Thymus (tissue), 14 donors: ENCODE measurements at places on chromosomes 13 and 19. TPM values are rescaled to one million over a fixed set of nuclear protein-coding genes. Genes with fewer than 3 reads are reported as not detected.

DNA sequence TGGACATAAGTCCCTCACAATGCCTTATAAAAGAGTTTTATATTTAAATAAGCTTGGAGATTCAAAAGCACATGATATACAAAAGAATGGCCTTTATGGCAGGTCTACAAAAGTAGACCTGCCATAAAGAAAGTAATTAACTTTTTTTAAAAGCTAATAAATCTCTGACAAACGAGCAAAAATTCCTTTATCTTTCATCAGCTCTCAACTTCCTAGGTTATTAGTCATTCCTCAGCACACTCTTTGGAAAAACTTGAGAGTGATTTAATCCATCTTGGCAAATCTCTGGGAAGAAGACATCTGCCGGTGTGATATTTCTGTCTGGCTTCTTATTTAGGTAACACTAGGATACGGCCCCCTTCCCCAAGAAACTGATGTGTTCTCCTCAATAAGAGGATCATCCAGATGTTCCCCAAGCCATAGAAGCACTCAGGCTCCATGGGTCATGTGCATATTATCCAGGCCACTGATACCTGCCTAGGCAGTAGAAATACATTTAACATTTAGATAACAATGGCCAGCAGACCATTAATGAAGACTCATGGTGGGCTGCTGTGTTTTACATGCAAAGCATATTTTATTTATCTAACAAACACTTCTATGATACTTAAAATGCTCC is 372.7 kb downstream of the LIG4 start:
- DNase-seq = no peak

- DNase-seq = no peak
Measured at GRCh38 chr13:53127373-53127772, 98.8 kb downstream of the OLFM4 start.

Gene ZNF554
- total RNA-seq = 4.4 TPM

GRCh38 chr19:16290692-16291091 is 33.9 kb upstream of the KLF2 start:
- no peak for DNase-seq

GRCh38 chr19:42401365-42402303 is 11.5 kb upstream of the CNFN start:
- peak; percentile 76 for DNase-seq

Gene USHBP1
- 0.76 TPM for total RNA-seq

Gene LRRC25
- 2.5 TPM for total RNA-seq

Gene OVOL3
- total RNA-seq = not detected

DNA sequence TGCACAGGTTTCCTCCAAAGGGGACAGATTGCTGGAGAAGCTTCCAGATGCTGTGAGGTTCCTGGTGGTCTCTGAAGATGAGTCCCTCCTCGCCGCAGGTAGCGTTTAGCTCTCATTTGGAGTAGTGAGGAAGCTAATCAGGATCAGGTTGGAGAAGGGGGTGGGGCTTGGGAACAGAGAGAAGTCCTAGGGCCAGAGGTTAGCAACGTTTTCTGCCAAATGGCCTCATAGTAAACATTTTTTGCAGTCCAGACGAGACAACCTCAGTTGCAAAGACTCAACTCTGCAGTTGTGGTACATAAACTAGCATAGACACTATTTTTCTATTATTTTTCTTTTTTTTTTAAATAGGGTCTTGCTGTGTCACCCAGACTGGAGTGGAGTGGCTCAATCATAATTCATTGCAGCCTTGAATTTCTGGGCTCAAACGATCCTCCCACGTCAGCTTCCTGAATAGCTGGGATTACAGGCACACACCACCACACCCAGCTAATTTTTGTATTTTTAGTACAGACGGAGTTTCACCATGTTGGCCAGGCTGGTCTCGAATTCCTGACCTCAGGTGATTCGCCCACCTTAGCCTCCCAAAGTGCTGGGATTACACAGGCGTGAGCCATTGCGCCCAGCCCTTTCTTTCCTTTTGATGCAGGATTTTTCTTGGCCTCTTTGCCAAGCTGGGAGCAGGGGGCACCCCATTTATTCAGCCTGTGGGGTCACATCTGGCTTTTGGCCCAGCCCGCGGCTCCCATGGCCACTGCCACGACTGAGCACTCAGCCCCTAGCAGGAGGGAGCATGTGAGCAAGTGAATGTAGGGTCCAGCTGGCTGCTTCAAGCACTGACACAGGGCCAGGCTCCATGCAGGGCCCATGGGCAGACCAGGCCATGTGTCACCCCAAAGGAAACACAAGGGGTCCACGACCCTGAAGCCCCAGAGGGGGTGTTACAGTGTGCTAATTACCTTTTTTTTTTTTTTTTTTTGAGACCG is 34.4 kb upstream of the SIN3B start:
- DNase-seq = no peak

Gene LIM2
- total RNA-seq = not detected

- no peak for DNase-seq
Measured at GRCh38 chr19:41872775-41873647, 4.1 kb upstream of the CD79A start.

- DNase-seq = no peak
Measured at GRCh38 chr13:73808318-73808717, 325.9 kb downstream of the KLF12 start.

DNA sequence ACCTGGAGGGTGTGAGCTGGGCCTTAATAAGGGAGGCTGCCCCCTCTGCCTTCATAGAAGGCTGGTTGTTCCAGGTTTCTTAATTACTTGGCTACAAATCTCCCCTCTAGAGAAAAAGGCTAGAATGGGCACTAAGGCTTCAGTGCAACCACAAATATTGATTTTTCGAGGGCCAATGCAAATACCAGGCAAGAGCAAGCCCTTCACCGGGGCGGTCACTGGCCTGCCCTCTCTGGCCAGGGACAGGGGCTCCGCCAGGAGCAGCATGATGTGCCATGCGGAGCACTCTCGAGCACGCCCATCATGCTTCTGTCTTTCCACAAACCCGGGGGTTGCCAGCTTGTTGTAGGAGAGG is 127.8 kb upstream of the SPACA7 start:
- DNase-seq = no peak

Gene ONECUT3
- total RNA-seq = under 0.01 TPM

DNA sequence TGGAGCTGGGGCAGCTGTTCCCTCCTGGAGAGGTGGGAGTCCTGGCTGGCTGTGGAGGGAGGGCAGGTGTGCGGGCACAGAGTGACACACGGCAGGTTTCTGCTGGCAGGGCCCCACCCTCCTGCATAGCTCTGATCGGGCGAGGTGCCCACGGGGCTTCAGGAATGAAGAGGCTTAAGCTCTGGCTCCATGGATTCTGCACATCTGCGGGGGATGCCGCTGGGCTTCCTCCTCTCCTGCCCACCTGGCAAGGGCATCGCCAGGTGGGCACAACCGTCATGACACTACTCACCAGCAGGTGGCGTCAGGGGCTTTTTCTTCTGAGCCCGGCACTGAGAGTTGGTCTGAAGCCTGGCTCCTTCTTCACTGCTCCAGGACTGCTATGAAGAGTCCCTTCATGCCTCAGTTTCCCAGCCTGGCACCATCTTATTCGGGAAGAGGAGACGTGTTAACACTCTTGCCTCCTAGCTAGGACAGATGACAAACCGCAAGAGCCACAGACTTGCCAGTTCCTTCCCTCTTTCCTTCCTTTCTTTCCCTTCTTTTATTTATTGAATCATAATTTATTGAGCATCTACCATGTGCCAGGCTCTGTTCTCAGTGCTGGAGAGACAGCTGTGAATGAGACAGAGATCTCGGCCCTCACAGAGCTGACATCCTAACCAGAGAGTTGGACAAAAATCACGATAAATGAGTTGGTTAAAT is 15.2 kb upstream of the PAK4 start:
- DNase-seq = peak; percentile 40

DNA sequence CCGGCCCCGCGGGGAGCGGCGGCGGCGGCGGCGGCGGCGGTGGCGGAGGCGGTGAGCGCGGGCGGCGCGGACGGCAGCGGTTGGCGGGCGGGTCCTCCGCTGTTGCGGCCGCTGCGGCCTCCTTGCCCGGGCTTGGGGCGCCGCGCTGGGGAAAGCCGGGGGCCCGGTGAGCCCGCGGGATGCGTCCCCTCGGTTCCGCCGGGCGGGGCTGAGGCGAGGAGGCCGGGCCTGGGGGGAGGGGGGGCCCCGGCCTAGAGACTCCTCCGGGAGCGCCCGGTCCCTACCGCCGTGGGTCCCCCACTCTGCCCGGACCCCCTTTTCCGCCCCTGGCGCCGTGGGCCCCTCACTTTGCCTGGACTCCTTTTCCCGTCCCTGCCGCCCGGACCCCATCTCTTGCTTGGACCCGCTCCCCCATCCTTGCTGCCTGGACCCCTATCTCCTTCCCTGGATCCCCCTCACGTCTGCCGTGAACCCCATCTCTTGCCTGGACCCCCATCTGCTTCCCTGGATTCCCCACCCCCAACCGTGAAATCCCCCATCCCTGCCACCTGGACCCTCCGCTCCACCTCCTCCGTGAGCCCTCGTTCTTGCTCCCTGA is 28.6 kb upstream of the NDUFS7 start:
- no peak for DNase-seq

DNA sequence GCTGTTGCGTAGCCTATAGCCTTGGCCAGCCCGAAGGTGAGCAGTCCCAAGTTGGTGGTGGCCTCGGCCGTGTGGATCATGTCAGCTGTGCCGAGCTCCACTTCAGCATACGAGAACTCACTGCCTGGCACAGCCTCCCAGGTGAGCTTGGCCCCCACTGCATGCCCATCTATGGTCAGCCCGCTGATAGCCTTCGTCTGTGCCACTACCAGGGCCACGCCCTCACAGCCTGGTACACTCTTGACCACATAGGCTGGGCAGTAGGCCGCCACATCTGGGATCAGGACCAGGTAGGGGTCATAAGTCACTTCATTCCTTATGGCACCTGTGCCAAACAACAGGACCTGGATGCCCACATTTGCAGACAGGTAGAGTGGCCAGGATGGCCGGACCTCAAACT is 7.4 kb downstream of the FCGBP start:
- DNase-seq = no peak

Gene ZNF442
- 3.8 TPM for total RNA-seq

DNA sequence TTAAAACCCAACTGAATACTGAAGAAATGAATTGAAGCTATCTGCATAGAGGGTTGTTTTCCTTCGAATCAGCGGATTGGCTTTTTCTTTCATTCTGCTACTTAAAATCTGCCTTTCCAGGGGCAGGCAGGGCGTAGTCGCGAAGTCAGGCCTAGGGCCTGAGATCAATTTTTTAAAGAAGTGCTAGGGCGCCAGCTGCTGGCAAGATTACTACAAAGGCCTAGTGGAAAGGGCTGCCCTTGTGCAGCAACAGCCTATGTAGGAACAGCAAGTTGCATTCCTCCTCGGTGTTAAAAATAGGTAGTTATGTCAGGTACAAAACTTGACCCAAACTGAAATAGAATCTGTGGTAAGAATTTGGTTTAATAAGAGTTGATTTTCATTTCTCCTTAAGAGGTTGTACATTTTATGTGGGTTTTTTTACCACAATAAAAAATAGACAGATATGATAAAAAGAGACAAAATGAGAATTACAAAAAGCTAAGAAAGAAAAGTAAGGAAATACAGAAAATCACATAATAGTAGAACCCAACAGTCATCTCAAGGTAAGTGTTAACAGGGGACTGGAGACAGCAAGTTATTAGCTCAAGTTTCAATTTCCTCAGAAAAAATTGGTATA is 9.5 kb upstream of the URAD start:
- no peak for DNase-seq

Gene EFNA2
- 0.09 TPM for total RNA-seq

GRCh38 chr19:18894254-18895037 is 1.5 kb downstream of the CERS1 start:
- DNase-seq = no peak

DNA sequence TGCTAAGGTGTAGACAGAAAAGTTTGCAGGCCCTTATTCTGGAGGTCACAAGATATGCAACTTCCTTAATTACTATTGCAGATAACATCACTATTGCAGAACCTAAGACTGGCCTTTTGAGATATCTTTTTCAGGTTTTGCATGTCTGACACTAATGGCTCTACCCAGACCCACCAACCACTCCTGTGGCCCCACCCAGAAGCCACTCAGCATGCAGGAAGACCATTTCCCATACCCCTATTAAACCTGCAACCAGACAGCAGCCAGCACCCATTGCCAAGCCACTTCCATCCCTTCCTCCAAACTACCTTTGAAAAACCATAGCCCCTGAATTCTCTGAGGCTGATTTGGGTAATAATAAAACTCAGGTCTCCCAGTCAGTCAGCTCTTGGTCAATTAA is 297.6 kb downstream of the SLITRK6 start:
- no peak for DNase-seq

- DNase-seq = no peak
Measured at GRCh38 chr13:47890146-47890814, 110.8 kb downstream of the SUCLA2 start.

Gene PDE4C
- total RNA-seq = 0.05 TPM

- no peak for DNase-seq
Measured at GRCh38 chr19:3684817-3685410, 15.4 kb downstream of the PIP5K1C start.

DNA sequence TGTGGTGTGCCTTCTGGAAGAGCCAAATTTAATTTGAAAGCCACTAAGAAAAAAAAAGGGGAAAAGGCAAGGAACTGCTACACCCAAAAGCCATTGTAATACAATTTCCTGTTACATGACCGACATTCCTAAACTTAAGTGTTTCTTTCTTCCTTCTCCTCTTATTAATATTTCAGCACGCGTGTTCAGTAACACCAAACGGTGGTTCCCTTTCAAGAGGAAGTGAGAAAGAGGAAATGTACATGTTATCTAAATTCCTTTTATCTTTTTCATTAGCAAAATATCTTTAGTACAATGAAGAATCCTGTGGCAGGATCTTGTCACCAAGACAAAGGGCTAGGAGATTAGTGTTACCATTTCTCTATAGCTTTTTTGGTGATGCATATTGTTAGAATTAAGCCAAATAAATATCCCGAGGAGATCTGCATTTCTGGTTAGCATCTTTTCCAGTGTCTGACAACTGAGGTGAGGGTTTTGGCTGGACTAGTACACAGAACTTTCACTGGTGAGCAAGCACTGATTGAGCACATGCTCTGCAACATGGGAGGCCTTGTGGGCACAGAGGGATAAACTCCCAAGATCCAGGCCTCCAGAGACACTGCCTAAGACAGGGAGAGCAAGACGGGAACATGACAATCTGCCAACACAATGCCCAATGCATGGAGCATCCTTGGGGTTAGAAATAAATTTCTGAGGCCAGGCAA is 22.1 kb downstream of the LATS2 start:
- no peak for DNase-seq

- DNase-seq = no peak
Measured at GRCh38 chr13:22432690-22433089, 748.1 kb upstream of the SGCG start.

- DNase-seq = no peak
Measured at GRCh38 chr19:53511933-53512374, 26.0 kb upstream of the ZNF331 start.

Gene CYP2F1
- not detected for total RNA-seq

GRCh38 chr19:46265217-46265828 is 31.5 kb upstream of the HIF3A start:
- DNase-seq = peak; percentile 48
